ENCODE measurements at places on chromosomes 6 and 20.

- no peak for DNase-seq
Observed at GRCh38 chr6:79081663-79082062, 3.6 kb upstream of the PHIP start.

DNA sequence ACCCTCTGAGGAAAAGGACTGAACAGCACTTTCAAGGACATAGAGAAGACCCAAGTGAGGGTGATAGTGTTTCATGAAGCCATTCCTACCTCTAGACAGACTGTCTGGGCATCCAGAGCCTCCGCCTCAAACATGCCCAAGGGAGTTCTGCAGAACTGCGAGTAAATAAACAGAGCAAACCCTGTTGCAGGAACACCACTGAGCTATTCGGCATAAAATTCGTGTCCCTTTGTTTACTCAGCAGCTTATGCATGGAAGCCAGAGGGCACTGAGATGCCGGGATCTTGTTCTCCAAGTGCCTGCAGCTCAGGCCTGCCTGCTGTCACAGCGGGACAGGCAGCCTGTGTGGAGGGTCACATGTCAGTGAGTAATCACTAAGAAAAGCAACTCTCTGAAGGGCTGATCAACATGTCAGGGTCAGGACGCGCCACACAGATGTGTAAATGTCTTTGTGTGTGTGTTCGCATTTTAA, 164.9 kb upstream of the HEY2 start:
- DNase-seq: peak; percentile 77

DNA sequence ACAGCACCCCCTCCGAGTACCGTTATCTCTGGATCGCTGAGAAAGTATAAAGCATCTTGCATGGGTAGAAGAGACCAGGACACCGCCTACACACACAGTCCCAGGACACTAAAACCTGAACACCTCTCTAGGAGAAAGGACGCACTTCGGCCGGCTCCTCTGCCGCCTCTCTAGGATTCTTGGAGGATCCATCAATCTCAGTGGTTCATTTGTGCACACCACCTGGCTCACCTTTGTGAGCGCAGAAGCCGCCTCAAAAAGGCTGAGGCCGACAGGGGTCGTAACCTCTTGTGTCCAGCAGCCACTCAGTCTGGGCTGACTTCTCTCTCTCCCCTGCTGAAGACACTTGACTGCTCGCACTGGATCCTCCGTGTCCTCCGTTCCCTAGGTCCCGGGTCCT, 13.5 kb downstream of the ZSCAN23 start:
- DNase-seq: no peak

- DNase-seq: peak; percentile 90
Observed at GRCh38 chr6:144284783-144285547, at the start of gene UTRN. TSS of gene UTRN (plus strand) at chr6:144285335. CDS start at chr6:144291829, 6,494 bp downstream.

GRCh38 chr6:14897831-14898230, 348.0 kb upstream of the JARID2 start:
- DNase-seq: no peak

GRCh38 chr6:56914798-56915658, 39.9 kb upstream of the BEND6 start:
- DNase-seq: no peak

DNA sequence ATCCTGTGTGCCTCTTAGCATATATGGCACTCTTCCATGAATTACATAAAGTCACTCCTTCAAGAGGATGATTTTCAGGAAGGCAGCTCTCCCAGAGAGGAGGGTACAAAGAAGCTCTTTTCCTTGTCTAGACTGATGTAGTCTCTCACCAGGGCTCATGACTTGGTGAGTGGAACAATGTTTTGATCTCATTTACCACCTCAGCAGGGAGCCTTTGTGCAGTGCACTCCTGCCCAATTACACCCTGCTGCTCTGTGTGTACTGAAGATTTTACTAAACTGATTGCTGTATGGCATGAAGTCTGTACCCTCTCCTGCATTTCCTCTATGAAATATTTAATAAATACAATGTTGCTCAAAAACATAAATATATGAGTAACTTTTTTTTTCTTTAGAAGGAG, 598.3 kb upstream of the HS3ST5 start:
- no peak for DNase-seq

- DNase-seq: no peak
Observed at GRCh38 chr6:106913676-106914280, 60.8 kb downstream of the CD24 start.

GRCh38 chr20:6061544-6061943, 7.7 kb upstream of the LRRN4 start:
- no peak for DNase-seq

- DNase-seq: no peak
Observed at GRCh38 chr6:71408787-71409723, 120.4 kb downstream of the OGFRL1 start.

DNA sequence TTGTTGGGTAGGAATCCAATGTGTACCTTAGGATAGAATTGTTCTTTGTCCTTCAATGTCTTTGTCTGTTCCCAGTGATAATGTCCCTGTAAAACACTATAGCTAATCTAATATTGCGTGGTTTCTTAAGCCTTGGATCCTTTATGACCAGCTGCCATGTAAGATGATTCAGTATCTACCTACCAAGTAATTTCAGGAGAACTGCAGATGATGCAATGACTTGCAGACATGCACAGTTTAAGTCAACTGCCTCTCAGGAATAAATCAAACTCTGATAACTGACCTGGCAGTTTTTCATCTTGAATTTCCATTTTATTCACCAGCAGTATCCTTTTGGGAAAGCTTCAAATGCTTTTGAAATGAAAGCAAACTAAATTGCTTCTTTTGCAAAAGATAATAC, 157.8 kb downstream of the TPBG start:
- no peak for DNase-seq
